Effector memory CD4-positive, alpha-beta T cell (primary cell): ENCODE measurements at places on chromosomes 7 and 10.

- DNase-seq: no peak
Observed at GRCh38 chr7:15561835-15562234, at the start of gene AGMO. TSS of gene AGMO (minus strand) at chr7:15562015.

- no peak for DNase-seq
Observed at GRCh38 chr10:120456626-120457430, at the start of gene PLPP4. TSS of gene PLPP4 (plus strand) at chr10:120457227. CDS start at chr10:120457306, 79 bp downstream.

DNA sequence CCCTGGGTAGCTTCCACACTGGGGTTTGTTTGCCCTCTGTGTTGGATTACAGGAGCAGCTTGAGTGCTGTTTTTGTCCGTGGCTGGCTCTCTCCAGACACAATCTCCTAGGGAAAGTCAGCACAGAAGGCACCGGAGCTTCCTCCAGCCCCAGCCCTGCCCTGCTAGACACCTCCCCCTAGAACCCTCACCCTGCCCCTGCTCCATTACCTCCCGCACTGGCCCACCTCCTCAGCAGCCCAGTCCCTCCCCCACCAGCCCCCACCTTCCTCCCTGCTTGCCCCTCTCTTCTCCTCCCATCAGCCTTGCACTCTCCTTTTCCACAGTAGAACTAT lies 130.5 kb downstream of the ADCY1 start:
- DNase-seq: no peak

DNA sequence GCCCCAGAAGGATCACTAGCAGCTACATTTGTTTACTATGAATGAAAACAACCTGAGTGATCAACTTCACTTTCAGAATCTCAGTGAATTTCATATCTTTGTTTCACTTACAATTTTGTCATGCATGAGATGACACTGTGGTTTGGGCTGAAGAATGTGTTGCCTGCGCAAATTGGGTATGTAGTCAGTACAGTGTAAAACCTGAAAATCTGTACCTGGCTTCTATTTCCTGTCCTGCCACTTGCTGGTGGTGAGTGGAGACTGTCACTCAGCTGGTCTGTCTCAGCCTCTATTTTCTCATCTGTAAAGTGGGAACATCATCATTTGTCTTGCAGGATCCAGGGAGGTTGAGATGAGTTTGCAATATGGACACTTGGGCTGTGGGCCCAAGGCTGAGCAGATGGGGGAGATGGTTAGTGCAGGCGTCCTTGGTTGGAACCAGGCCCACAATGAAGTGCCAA lies 118.0 kb downstream of the WDFY4 start:
- no peak for DNase-seq

DNA sequence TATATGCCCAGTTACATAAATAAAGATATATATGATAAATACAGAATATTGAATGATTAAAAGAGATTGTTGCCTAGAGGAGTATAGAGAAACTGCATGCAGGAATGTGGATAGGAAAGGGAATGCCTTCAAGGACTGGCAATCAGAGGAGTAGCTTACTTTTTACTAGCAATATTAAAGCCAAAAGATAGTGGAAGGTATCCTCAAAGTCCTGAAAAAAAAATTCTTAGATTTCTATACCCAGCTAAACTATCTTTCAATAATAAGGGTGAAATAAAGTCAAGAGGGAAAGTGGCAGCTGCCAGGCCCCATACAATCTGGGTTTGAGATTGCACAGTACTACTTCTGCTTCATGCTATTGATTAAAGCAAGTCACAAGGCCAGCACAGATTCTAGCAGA lies 733.2 kb downstream of the GATA3 start:
- no peak for DNase-seq

GRCh38 chr7:81776948-81777630 lies 7.2 kb upstream of the HGF start:
- no peak for DNase-seq
